Adrenal gland (tissue), 19 donors: ENCODE measurements at places on chromosomes 2 and 18. TPM values are rescaled to one million over a fixed set of nuclear protein-coding genes. Genes with fewer than 3 reads are reported as not detected.

The ZNF407 gene
- 2.5 TPM for polyA plus RNA-seq

The PROC gene
- 0.16 TPM for polyA plus RNA-seq

The GLI2 gene
- polyA plus RNA-seq = 2.7 TPM

The LRRTM4 gene
- polyA plus RNA-seq = 0.07 TPM

The CLEC4F gene
- 0.32 TPM for polyA plus RNA-seq

The ANKRD44 gene
- 5.0 TPM for polyA plus RNA-seq
